ENCODE measurements at places on chromosomes 1 and 21. TPM values are rescaled to one million over a fixed set of nuclear protein-coding genes. Genes with fewer than 3 reads are reported as not detected.

Gene KIF21B
- 3.5 TPM for total RNA-seq

Gene OVAAL
- not detected for total RNA-seq

Gene KRTAP12-2
- total RNA-seq, result not detected

Gene CHODL
- not detected for total RNA-seq

All from A549 treated with RU486 at 1 μM for 4 hours (cell line).